Activated CD4-positive, alpha-beta T cell treated with anti-CD3 and anti-CD28 coated beads, Interleukin-2, amount 10 ng/mL, durations not matched to agents 7 days and 5 days (primary cell): ENCODE measurements at places on chromosomes 5 and 9. TPM values are rescaled to one million over a fixed set of nuclear protein-coding genes. Genes with fewer than 3 reads are reported as not detected.
A peak's percentile ranks its signal among the peaks of the same experiment; 100 is the strongest.

DNA sequence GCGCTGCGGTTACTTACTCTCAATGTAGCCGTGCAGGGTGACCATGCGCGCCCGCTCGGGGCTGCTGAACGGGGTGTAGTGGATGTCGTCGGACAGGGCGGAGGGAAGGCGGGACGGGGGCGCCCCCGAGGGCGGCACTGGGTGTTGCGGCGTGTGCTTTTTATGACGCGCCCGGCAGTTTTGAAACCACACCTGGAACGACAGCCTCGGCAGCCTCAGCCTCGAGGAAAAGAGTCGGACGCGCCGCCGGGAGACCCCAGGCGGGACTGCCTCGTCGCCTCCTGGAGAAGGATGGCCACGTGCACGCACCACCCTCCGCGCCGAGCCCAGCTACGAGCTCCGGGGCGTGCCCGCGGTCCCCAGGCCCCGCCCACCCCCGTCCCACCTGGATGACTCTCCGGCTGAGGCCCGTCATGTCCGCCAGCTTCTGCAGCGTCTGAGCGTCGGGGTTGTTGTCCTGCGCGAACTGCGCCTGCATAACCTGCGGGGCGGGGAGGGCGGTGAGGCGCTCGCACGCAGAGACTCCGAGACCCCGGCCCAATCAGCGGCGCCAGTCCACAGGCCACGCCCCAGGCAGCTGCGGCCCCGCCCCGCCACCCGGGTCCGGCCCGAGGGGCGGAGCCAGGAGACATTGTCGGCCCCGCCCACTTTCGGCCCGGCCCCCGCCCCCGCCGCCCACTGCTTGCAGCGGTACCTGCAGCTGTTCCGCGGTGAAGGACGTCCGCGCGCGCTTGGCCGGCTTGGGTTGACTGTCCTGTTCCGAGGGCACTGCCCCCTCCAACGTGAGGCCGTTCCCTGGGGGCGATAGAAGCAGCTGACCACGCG, 15.0 kb downstream of the LHX6 start:
- H3K27me3 ChIP-seq, result peaks cover 76% of the 10 kb centered on the region
- no peak overlapping the region for H3K27ac ChIP-seq
- DNase-seq, result peak; percentile 63
- peaks cover 20% of the 10 kb centered on the region for H3K4me1 ChIP-seq
- H3K36me3 ChIP-seq, result no peaks in the 10 kb centered on the region

DNA sequence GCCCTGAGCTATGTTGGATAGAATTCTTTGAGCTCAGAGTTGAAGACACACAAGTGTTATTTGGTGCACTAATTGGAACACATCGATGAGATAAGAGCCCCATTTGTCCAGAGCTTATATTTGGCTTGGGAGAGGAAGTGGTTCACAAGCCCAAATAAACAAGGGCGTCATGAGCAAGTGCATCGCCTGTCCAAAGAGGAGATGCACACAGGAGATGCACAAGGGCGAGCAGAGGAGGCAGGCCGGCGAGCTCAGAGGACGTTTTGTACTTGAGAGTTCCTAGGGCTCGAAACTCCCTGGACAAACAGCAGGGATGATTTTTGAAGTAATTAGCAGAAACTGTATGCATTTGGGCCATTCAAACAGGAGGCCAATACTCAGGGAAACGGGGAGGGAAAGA, 212.8 kb upstream of the IRX1 start:
- no peaks in the 10 kb centered on the region for H3K27me3 ChIP-seq
- H3K4me1 ChIP-seq, result no peaks in the 10 kb centered on the region
- DNase-seq, result no peak
- no peak overlapping the region for H3K4me3 ChIP-seq
- H3K27ac ChIP-seq, result no peak overlapping the region
- no peaks in the 10 kb centered on the region for H3K36me3 ChIP-seq

- no peak for DNase-seq
- H3K27ac ChIP-seq, result no peak overlapping the region
- peaks cover 2% of the 10 kb centered on the region for H3K27me3 ChIP-seq
- H3K4me1 ChIP-seq, result no peaks in the 10 kb centered on the region
- H3K36me3 ChIP-seq, result no peaks in the 10 kb centered on the region
- H3K4me3 ChIP-seq, result no peak overlapping the region
Observed at GRCh38 chr5:96026406-96027041, 64.9 kb upstream of the ELL2 start.

DNA sequence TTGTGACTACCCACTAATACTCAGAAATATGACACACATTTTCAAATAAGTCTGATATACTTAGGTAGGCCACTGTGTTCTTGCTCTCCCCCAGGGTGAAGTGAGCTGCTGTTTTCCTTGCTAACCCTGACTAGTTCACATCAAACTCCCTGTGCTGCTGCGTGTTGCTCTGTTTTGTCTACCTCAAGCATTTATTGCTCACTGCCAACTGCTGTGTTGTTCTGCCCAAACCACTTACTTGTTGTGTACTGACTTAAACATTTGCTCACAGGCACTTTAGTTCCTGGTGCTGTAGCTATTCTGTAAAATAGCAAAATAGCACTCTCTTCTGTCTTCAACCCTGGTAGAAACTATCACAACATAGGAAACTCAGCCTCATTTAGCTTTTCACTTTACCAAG, 255.7 kb downstream of the HCN1 start:
- no peaks in the 10 kb centered on the region for H3K36me3 ChIP-seq
- no peaks in the 10 kb centered on the region for H3K27me3 ChIP-seq
- no peak overlapping the region for H3K27ac ChIP-seq
- no peak for DNase-seq

GRCh38 chr9:95770653-95771131, 104.8 kb upstream of the ERCC6L2 start:
- DNase-seq, result no peak
- H3K36me3 ChIP-seq, result no peaks in the 10 kb centered on the region
- H3K27me3 ChIP-seq, result peaks cover 38% of the 10 kb centered on the region
- H3K27ac ChIP-seq, result no peak overlapping the region

- no peaks in the 10 kb centered on the region for H3K27me3 ChIP-seq
- no peak overlapping the region for H3K27ac ChIP-seq
- no peak for DNase-seq
- H3K36me3 ChIP-seq, result no peaks in the 10 kb centered on the region
- H3K4me1 ChIP-seq, result no peaks in the 10 kb centered on the region
Observed at GRCh38 chr5:93070938-93071337, 510.1 kb downstream of the NR2F1-AS1 start.

DNA sequence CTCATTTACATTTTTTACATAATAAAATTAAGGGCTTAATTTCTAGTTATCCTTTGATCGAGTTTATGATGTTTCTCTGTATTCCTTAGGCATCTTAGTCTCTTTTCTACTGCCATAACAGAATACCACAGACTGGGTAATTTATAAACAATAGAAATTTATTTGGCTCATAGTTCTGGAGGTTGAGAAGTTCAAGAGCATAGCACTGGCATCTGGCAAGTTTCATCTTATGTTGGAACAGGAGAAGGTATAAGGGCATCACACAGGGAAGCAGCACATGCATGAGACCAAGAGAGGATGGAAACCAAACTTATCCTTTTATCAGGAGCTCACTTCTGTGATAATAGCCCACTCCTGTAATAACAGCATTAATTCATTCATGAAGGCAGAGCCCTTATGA, 284.9 kb upstream of the COX7C start:
- DNase-seq, result no peak
- no peak overlapping the region for H3K27ac ChIP-seq
- no peaks in the 10 kb centered on the region for H3K27me3 ChIP-seq
- H3K4me3 ChIP-seq, result no peak overlapping the region
- no peaks in the 10 kb centered on the region for H3K36me3 ChIP-seq

GRCh38 chr9:131706608-131706970, 33.3 kb downstream of the RAPGEF1 start:
- H3K27ac ChIP-seq, result no peak overlapping the region
- peaks cover 6% of the 10 kb centered on the region for H3K36me3 ChIP-seq
- H3K27me3 ChIP-seq, result no peaks in the 10 kb centered on the region
- H3K4me3 ChIP-seq, result no peak overlapping the region

- H3K27me3 ChIP-seq, result no peaks in the 10 kb centered on the region
- no peak for DNase-seq
- H3K4me1 ChIP-seq, result no peaks in the 10 kb centered on the region
Observed at GRCh38 chr9:138072897-138073296, 195.3 kb downstream of the CACNA1B start.

DNA sequence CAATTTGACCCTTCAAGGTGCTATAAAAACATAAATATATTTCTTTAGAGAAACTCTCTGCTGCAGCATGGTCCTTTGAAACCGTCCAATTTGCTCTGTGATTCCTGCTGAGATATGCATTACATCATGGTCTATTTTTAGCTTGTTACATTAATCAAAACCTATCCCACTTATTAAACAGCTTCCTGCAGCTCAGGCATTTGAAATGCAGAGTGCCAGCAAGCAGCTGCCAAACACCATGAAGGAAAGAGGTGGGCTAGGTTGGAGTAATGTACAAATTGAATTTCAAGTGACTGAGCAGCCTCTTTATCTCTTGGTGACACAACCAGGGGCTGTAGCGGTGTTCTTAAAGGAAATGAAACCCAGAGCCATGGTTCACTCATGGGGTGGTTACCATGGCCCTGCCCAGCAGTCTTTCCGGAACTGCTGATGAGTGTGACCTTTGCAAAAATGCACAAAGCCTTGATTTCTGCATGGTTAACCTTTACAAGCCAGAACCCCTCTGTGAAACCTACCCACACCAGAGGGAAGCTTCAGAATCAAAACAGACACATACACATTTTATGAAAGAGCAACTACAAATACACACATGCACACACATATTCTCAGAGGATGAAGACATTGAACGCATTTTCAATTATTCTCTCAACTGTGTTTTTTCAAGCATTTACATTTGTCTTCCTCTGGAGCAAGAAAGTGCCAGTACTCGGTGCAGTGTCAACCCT, 155.8 kb upstream of the ZNF608 start:
- H3K27me3 ChIP-seq, result no peaks in the 10 kb centered on the region
- peak; percentile 9 for DNase-seq
- H3K4me3 ChIP-seq, result no peak overlapping the region
- no peaks in the 10 kb centered on the region for H3K36me3 ChIP-seq

DNA sequence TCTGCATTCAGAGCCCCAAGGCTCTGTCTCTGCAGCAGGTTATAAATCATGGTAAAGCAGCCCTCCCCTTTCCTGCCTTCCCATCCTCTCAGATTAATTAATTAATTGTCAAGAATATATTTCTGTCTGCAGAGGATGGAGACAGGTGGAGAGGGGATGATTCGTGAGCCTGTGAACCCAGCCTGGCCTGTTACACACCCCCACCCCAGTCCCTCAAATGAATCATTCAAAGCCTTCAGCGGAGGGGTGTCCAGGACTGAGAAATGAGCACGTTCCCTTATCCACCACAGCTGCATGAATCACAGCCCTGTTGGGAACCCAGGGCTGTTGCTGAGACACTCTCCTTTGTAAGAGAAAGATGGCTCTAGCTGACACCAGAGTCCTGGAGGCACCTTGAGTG, 56.0 kb downstream of the NIPAL4 start:
- no peak overlapping the region for H3K4me3 ChIP-seq
- H3K27ac ChIP-seq, result no peak overlapping the region
- no peaks in the 10 kb centered on the region for H3K27me3 ChIP-seq
- peaks cover 39% of the 10 kb centered on the region for H3K4me1 ChIP-seq
- H3K36me3 ChIP-seq, result peaks cover 82% of the 10 kb centered on the region

- H3K36me3 ChIP-seq, result peaks cover 62% of the 10 kb centered on the region
- no peaks in the 10 kb centered on the region for H3K4me1 ChIP-seq
- no peak overlapping the region for H3K4me3 ChIP-seq
- H3K27me3 ChIP-seq, result no peaks in the 10 kb centered on the region
- no peak for DNase-seq
Observed at GRCh38 chr9:92066168-92066567, 49.0 kb downstream of the SPTLC1 start.

DNA sequence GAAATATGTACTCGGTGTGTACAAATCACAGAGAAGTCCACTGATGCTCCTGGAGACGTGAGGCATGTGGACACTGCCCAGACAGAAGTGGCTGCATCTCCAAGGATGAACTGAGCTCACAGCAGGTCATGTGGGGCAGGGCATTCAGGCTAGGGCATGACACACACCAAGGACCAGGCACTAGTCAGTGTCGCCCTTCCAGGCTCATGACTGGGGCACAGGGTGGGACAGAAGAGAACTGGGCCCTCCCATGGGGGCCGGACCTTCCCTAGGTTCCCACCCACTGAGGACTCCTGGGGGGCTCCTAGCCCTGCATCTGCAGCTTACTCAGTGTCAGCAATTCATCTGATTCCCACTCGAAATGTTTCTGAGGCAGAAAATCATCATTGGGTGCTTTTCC, 256.8 kb upstream of the IRX4 start:
- no peak overlapping the region for H3K4me3 ChIP-seq
- DNase-seq, result no peak
- no peaks in the 10 kb centered on the region for H3K4me1 ChIP-seq
- H3K36me3 ChIP-seq, result no peaks in the 10 kb centered on the region

GRCh38 chr9:20771729-20772128, 87.7 kb downstream of the FOCAD start:
- H3K27ac ChIP-seq, result no peak overlapping the region
- H3K27me3 ChIP-seq, result no peaks in the 10 kb centered on the region

DNA sequence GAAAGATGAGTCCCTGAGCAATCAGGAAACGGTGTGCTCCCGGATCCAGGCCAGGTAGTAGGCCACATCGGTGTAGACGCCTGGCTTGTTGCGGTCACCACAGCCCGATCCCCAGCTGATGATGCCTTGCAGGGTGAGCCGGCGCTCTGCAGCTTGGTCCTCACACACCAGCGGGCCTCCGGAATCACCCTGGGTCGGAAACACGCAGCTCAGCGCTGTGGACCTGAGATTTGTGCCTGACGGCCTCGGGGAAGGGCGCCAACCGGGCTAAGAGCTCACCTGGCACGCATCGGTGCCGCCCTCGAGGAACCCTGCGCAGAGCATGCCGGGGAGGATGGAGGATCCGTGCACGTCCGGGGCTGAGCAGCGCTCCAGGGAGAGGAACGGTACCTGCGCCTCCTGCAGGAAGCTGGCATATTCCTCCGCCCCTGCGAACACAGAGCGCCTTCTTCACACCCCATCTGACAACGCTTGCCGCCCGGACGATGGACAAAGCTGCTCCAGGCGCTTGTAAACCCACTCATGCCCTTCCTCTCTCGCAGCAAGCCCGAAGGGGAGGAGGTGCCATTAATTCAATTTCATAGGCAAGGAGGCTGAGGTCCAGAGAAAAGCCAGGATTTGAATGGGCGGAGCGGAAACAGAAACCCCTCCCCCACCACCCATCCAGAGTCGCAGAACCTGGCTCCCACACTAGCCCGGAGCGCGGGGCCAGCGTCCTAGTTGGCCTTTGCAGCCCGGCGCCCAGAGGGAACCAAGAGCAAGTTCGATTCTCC, 2.0 kb upstream of the PFN3 start:
- peaks cover 28% of the 10 kb centered on the region for H3K27me3 ChIP-seq
- peak overlapping the region; percentile 64 for H3K4me3 ChIP-seq
- peaks cover 36% of the 10 kb centered on the region for H3K4me1 ChIP-seq
- H3K27ac ChIP-seq, result peak overlapping the region; percentile 74
- peak; percentile 75 for DNase-seq
- H3K36me3 ChIP-seq, result no peaks in the 10 kb centered on the region

MARVELD2 gene
- 0.07 TPM for total RNA-seq

ASPN gene
- total RNA-seq, result not detected

IFNB1 gene
- total RNA-seq, result not detected

LHX3 gene
- not detected for total RNA-seq

PPP1R26 gene
- total RNA-seq, result 0.52 TPM

NR6A1 gene
- total RNA-seq, result 0.10 TPM

FAM240B gene
- not detected for total RNA-seq

OR1K1 gene
- total RNA-seq, result not detected

MEIKIN gene
- total RNA-seq, result not detected

SLC6A3 gene
- total RNA-seq, result not detected

MYO10 gene
- total RNA-seq, result not detected

LMAN2 gene
- 123 TPM for total RNA-seq

GRIA1 gene
- not detected for total RNA-seq

FBXO10 gene
- total RNA-seq, result 2.6 TPM
